ENCODE measurements at places on chromosomes 16 and 17. TPM values are rescaled to one million over a fixed set of nuclear protein-coding genes. Genes with fewer than 3 reads are reported as not detected.

Gene XYLT1
- total RNA-seq, result 16.0 TPM

Gene CA5A
- not detected for total RNA-seq

Gene KRTAP4-4
- not detected for total RNA-seq

Gene CCL17
- total RNA-seq, result not detected

Gene CPHXL2
- not detected for total RNA-seq

Gene PPY
- not detected for total RNA-seq

Gene RNF40
- total RNA-seq, result 74.9 TPM

Gene WFDC1
- total RNA-seq, result 25.1 TPM

Gene ZNF689
- total RNA-seq, result 3.8 TPM

Gene MT1A
- total RNA-seq, result not detected

Gene SCGB1C2
- total RNA-seq, result not detected

Gene KRT40
- total RNA-seq, result not detected

Gene MRC2
- 641 TPM for total RNA-seq

Gene TBX6
- total RNA-seq, result 0.13 TPM

Gene MYH3
- total RNA-seq, result 1.3 TPM

Gene ZNF764
- 5.1 TPM for total RNA-seq
